ENCODE measurements at places on chromosomes 5 and 9.

GRCh38 chr5:66789434-66789833, 193.2 kb downstream of the MAST4 start:
- DNase-seq: no peak

DNA sequence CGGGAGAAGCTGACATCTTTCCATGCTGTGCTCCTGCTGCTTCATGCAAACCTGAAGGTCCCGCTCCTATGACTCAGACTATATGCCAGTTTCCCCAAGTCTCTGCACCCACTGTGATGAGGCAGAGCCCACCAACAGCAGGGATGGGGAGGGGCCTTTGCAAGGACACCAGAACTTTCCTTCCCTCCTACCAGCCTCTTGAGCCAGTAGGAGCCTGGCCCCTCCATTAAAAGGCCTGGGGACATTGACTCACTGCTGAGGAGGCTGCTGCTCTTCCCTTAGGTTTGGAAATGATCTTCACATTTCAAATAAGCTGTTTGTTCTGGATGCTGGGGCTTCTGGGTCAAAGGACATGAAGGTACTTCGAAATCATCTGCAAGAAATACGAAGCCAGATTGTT, 26.1 kb upstream of the CTSL start:
- DNase-seq: no peak

DNA sequence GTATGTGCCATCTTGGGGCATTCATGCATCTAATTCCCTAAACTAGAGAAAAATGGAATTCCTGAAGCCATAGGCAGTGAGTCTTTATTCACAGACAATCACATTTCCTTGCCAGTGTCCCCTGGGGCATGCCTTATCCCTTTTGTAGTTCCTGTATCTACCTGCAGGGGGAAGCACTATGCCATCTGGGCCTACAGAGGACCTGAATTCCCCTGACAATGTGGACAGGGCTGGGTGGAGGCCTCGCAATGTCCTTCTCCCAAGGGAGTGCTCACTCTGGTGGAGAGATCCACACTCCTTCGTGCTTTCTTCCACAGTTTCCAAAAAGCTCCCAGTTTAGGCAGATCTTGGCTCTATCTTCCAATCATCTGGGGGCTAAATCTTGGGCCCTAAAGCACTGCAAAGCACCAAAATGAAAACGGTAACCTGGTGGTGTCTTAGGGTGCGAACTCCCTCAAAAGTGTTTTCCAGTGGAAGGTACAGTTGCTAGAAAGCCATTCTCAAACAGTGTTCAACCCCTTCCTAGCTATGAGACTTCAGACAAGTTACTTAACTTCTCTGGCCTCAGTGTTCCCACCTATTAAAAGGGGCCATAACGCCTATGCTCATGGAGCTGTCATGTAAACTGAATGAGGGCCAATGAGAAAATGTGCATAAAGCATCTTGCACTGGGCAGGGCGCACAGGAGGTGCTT, 17.5 kb downstream of the WHRN start:
- no peak for DNase-seq

DNA sequence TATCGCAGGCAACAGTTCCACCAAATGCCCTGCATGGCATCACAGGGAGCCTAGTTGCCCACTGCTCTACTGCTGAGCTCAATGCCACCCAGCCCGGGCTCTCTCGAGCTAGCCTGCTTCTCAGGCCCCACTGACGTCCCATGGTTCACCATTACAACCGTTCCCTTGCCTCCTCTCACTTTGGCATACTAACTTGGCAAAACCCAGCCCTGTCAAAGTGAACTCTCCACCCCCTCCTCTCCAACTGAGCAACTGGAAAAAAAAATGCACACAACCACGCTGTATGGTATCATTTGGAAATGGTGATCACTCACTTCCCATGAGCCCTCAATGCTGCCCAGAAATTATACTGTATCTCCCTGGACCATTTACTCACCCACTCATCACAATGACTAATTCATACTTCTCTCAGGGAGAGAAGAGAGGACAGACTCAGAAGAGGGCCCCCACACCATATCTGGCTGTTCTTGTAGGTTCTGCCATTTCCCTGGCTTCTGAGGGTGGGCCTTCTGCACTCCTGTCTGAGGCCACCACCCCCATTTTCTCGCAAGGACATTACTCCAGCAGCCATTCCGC, 51.4 kb upstream of the RARS1 start:
- DNase-seq: no peak

DNA sequence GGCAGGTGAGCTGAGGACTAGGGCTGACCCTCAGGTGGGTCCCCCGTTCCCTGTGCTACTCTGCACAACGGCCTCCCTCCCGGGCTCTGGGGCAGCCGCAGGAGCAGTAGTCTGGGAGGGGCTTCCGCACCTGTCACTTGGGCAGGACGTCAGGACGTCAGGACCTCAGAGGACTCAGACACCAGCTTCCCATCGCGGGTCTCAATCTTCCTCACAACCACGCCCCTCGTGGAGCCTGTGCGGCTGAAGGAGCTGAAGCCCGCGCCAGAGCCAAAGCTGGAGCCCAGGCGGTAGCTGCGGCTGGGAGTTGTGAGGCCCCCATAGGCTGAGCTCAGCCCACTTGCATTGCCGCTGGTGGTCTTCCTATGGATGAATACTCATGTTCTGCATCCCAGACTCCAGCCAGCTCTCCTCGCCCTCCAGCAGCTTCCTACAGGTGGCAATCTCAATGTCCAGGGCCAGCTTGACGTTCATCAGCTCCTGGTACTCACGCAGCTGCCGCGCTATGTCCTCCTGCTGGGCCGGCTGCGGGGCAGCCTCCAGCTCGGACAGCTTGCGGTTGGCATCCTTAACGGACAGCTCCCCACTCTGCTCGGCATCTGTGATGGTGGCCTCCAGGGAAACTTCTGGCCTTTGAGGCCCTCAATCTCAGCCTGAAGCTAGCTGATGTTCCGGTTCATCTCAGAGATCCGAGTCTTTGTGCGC, 381.4 kb upstream of the RGMB start:
- DNase-seq: no peak

DNA sequence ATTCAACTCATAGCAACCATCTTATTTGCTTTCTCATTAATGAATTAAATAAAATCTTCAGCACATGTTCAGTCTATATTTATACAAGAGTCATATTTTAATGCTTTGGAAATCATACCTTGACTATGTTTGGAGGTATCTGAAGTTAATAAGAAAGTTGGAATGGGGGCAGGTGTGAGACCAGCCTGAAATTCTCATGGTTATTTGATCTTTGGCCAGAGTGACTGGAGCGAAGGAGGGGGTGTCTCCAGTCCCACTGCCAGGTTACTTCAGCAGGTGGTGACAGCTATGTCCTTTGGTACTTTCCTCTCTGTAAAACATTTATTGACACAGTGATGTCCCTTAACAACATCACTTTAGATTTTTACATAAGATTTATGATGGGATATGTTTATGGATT, 318.1 kb upstream of the SGCD start:
- no peak for DNase-seq

- no peak for DNase-seq
Observed at GRCh38 chr9:14749741-14750211, 27.2 kb upstream of the CER1 start.

DNA sequence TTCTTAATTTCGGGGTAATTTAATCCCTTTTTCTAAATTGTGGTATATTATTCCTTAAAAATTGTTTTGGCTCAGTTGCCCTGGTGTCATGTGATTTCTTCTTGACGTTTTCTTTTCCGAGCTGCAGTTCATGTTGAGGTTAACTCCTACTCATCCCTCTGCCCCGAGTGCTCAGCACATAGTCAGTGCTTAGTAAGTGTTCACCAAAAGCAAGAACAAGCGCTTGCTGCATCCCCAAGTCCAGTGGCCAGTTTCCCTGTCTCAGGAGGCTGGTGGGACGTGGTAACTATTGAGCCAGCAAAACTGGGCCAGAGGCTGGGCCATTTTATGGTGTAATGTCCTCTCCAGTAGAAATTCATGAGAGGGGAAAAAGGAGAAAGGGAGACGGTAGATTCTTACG, 23.3 kb downstream of the TRIO start:
- DNase-seq: no peak

- no peak for DNase-seq
Observed at GRCh38 chr5:27171761-27172261, 133.4 kb upstream of the CDH9 start.

- DNase-seq: no peak
Observed at GRCh38 chr9:132606066-132606465, 23.7 kb downstream of the BARHL1 start.

DNA sequence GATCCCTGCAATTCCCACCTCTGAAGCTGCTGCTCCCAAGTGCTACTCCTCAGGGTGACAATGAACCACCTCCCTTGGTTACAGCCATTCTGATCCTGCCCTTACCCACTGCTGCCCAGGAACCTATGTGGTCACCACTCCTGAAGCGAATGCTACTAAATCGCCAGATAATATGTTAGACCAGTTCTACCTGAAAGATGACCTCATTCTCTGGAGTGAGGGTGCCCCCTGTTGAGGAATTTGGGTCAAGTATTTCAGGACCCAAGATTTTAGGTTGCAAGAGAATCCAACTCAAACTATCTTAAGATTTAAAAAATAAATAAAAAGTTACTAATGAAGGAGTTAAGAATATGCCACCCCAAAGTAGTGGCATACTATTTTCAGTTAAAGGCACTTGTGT, 5.8 kb upstream of the SNAPC3 start:
- DNase-seq: no peak

DNA sequence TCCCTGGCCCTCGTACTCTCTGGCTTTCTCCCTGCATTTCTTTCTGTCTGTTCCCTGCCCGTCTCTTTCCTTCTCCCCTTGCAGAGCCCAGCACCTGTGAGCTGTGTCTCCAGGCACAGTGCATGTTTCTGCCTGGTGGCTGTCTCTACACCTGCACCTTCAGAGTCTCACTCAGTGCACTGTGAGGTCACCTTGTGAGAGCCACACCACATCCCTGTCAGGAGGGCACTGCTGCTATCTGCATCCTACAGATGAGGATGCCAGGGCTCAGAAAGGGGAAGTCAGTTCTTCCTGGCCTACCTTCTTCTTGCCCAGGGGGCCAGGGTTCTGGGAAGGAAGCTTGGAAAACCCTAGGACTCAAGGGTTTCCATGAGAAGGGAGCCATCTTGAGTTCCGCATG, 69.7 kb upstream of the NEURL1B start:
- no peak for DNase-seq

DNA sequence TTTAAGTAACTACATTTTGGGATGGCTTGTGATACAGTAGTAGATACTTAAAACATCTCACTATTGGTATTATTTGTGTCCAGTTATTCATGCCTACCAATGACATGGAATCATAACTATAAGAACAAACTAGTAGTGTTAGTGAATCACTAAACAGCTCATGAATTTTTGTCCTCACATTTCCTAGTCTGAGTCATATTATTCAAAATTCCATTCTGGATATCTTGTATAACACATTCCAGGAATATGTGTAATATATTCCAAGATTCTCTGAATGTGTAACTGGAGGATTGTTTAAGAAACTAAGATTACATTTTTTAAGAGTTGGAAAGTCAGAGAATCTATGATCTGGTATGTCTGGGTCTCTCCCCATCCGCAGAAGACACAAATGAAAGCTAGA, 565.3 kb upstream of the ZNF608 start:
- DNase-seq: no peak

GRCh38 chr5:138936-139335, 47.0 kb downstream of the PLEKHG4B start:
- DNase-seq: no peak

DNA sequence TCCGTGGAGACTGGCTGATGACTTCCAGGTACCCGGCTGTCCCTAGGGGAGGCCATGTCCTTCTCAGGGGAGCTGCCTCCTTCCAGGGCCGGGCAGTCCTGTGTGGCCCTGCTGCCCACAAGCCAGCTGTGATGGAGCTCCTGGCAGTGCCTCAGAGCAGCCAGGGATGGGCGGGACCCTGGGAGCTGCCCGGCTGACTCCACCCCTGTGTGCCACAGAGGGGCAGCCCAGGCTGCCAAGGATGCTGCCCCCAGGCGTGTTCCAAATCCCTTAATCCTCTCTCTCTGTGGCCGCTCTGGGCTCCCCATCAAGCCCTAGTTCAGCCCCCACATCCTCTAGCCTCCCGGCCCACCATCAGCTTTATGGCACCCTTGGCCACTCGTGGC, 7.0 kb upstream of the SCGB3A1 start:
- DNase-seq: no peak

- no peak for DNase-seq
Observed at GRCh38 chr5:139148306-139148705, 49.9 kb downstream of the SIL1 start.

- no peak for DNase-seq
Observed at GRCh38 chr9:110655754-110656641, 12.6 kb upstream of the MUSK start.

DNA sequence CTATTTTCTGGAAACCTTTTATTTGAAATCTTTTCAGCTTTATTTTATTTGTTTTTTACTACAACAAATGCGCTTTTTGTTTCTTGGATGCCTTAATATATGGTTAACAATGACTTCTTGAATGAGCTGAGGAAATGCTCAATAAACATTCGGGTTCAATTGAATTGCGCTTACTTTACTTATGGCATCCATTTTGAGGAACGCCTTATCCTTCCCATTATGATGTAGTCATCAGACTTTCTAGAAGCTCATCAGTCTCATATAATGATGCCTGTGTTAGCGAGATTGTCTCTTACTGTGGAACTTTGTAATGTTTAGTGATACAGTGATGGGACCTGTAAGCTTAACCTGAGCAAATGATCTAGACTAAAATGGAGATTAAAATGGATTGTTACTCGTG, 916 bp downstream of the SHLD3 start:
- DNase-seq: no peak

GRCh38 chr5:147245381-147246165, 10.7 kb downstream of the STK32A start:
- no peak for DNase-seq

DNA sequence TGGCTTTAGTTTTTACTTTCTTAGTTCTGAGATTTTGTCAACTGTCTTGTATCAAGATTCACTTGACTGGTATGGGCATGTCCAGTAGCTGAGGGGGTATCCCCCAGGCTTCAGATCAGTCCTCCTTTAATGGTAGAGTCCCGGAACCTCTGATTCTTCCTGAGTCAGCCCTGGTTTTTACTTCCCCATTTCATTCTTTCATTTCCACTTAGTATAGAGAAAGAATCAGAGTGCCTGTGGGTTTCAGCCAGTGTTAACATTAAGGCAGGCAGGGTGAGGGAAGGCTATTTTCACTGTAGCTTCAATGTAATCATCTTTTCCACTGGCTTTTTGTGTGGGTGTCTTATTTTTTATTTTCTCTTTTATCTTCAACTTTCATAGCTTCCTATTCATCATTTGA, 8.3 kb upstream of the COMMD10 start:
- DNase-seq: no peak

GRCh38 chr5:82352146-82352791, 74.1 kb upstream of the RPS23 start:
- no peak for DNase-seq
